ENCODE measurements at places on chromosomes 2 and 18.

DNA sequence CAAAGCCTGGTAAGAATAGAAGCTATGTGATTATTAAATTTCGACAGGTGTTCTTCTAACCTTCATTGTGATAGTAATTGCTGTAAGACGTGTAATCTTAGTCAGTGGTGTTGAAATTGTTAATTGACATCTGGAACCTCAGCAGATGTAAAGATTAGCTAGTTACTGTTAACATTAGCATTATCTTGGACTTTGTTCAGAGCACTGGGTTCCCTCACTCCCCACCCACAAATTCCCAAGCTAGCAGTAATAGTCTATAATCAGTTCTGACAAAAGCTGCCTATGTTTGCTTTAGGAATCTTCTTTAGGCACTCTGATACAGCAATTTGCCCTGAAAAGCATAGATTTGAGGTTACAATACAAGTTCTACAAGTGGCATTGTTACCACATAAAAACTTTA, 233.7 kb downstream of the EN1 start:
- no peak for DNase-seq

DNA sequence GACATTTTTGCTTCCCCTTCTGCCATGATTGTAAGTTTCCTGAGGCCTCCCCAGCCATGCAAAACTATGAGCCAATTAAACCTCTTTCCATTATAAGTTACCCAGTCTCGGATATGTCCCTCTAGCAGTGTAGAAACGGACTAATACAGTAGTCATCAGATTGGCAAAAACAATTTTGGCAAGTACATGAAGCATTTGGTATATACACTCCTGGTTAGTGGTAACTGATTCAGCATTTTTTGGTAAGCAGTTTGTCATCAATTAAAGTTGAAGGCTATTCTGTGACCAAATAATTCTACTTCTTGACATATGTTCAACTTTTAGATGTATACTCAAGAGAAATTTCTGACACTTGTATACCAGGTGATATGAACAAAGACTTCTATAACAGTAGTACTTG, 190.5 kb upstream of the STON1 start:
- DNase-seq = no peak

DNA sequence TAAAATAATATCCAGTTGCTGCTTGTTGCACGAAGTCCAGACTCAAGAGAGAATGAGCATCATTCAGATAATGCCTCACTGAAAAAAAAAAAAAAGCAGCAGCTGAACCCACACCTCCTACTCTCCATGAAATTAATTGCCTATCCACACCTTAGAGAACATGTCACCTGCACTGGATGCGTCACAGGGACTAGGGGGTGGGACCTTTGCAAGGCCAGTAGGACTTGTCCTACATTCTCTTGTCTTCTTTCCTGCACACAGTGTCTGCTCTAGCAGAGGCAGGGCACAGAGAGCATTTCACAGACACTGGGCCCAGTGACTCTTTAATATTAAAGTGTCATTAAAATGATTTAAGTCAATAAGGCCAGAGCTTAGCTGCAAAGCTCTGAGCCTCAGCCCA, at the start of gene ABCA12:
TSS of gene ABCA12 (minus strand) at position 148 of the 400 bp plus-strand sequence. CDS start 418 bp downstream, outside the sequence.
- DNase-seq = no peak

- DNase-seq = no peak
These were observed 44.5 kb upstream of the KCNE4 start for GRCh38 chr2:223007531-223007930.

GRCh38 chr2:69830045-69830905, 815 bp downstream of the GMCL1 start:
- peak; percentile 19 for DNase-seq

DNA sequence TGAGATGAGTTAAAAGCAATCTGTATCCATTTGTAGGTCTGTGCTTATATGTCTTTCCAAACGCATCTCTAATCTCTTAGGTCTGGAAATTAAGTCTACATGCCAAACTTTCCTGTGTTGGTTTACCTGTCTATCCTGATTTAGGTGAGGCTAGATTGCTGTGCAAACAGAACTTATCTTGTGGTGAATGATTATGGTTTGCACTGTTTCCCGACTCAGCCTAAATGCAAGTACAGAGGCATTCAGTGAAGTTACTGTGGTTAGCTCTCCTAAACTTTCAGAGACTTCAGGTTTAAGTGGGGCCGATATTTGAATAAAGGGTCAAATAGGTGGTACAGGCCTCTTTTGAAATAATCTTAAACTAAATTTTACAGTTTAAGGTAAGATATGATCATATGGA, 103.5 kb downstream of the ICOS start:
- DNase-seq = no peak

DNA sequence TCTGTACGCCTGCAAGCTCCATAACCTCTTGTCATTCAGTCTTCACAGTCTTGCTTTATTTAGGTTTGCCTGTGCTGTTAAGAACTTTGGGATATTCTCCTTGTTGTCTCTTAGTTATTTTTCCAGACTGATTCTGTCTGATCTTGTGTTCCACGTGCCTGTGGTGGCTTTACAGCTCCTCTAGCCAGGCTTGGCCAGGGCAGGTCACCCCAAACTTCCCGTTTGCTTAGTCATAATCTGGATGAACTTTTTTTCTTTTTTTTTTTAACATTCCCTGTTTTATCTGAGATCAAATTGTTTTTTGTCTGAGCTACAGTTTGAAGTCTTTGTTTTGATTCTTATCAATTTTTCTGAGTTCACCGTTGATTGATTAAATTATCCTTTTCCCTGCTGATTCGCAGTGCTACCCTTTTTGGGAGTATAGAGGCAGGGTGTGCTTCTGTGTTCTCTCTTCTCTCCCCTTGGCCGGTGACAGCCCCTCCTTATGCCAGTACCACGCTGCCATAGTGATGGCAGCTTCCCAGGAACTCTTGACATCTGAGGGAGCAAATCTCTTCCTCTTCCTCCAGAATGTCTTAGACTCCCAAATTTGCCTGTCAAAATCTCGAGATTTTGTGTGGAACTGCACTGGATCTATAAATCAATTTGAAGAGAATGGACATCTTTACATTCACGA, 2.5 kb downstream of the SP100 start:
- no peak for DNase-seq

- DNase-seq = no peak
These were observed 242.3 kb downstream of the ATAD2B start for GRCh38 chr2:23684395-23685176.

- DNase-seq = no peak
These were observed 21.6 kb upstream of the SULT1C2 start for GRCh38 chr2:108267101-108267500.

GRCh38 chr2:201759567-201759966, 21.2 kb downstream of the ALS2 start:
- no peak for DNase-seq

- DNase-seq = no peak
These were observed 37.1 kb upstream of the ASAP2 start for GRCh38 chr2:9169349-9170107.

DNA sequence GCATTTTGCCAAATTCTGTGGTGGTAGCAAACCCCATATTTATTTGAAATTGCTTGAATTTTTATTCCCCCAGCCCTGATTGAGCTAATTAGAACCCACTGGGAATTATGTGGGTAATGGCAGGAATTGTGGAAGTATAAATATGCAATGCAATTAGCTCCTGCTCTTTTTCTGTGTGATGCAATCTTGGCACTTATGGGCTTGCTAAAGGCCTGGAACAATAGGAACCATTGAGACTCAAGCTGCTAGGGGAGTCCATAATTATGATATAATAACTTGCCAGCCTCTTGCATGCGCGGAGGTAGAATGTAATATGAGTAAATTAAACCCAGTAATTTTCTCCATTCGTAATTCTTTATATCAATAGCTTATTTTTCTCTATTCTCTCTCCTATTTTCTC, 267.6 kb upstream of the THSD7B start:
- no peak for DNase-seq

GRCh38 chr2:138720035-138720838, 60.0 kb downstream of the NXPH2 start:
- no peak for DNase-seq

GRCh38 chr2:173644146-173644545, 289.5 kb downstream of the CDCA7 start:
- no peak for DNase-seq

DNA sequence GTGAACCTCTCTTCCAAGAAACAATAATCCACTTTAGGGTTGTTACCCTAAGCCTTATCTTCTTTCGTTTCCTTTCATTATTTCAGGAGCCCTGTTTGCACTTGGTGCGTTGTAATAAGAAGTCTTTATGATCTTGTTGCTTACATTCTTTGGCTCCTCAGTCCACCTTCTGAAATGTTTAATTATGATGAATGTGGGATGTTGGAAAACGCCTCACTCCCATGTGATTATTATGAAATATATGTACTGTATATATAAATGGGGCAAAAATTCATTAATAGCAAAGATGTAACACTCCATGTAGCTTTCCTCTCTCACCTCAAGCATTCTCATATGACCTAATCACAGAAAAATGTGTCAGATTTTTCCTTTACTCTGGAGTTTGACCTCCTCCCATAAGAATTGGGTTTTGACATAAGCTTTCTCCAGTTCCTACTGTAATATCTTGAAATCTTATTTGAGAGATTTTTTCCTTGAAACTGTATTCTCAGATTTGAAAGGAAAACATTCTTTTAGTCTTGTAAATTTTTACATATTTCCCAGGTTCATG, 397.2 kb upstream of the FANCL start:
- no peak for DNase-seq

GRCh38 chr2:201933792-201934237, 99.8 kb upstream of the FZD7 start:
- DNase-seq = no peak

- no peak for DNase-seq
These were observed 38.7 kb upstream of the PTPN4 start for GRCh38 chr2:119721043-119721442.

GRCh38 chr2:38376346-38377049, 575 bp downstream of the ATL2 start:
- DNase-seq = peak; percentile 49

DNA sequence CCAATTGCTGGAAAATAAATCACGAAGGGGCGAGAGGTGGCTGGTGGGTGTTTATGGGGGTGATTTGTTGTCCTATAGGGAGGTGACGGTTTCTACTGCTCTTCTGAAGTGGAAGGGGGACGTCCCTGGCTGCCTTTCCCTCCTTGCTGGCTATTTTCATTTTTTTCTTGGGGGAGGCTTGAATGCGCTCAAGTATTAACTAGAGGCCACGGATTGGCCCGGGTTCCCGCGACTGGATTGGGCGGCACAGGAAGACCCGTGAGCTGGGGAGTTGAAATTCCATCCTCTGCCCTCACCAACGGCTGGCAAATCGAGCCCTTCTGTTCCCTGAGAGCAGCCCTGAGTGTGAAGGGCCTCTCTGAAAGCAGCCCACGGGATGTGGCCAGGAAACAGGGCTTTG, 176.5 kb upstream of the SPRED2 start:
- DNase-seq = no peak

- no peak for DNase-seq
These were observed 264.8 kb downstream of the TXNL1 start for GRCh38 chr18:56373601-56374000.

DNA sequence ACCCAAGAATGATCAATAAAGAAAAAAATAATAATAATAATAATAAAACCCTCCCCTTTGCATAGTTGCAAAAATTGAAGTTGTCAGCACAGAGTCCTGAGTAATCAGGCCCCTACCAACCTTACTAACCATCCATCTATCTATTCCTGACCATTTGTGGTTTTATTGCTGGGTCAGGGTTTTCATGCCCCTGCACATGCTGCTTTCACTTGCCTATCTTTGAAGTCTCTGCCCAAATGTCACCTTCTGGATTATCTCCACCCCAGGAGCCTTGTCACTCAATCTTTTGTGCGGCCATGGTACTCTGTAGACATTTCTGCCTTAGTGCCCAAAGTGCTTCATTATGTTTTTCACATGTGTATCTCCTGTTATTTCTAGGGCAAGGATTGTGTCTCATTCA, 35.1 kb downstream of the SLC30A6 start:
- no peak for DNase-seq

GRCh38 chr2:10094271-10094814, 14.1 kb upstream of the CYS1 start:
- no peak for DNase-seq

GRCh38 chr18:74257083-74257482, 34.7 kb downstream of the CYB5A start:
- no peak for DNase-seq

GRCh38 chr2:97908208-97908676, 87.5 kb downstream of the TMEM131 start:
- no peak for DNase-seq

- no peak for DNase-seq
These were observed 55.3 kb downstream of the NCKAP1 start for GRCh38 chr2:182982941-182983340.

GRCh38 chr2:46500801-46501200, 21.4 kb downstream of the TMEM247 start:
- no peak for DNase-seq

GRCh38 chr2:203814661-203815540, 52.7 kb upstream of the CTLA4 start:
- DNase-seq = no peak

- DNase-seq = no peak
These were observed 34.5 kb downstream of the RPL31 start for GRCh38 chr2:101036562-101036961.

DNA sequence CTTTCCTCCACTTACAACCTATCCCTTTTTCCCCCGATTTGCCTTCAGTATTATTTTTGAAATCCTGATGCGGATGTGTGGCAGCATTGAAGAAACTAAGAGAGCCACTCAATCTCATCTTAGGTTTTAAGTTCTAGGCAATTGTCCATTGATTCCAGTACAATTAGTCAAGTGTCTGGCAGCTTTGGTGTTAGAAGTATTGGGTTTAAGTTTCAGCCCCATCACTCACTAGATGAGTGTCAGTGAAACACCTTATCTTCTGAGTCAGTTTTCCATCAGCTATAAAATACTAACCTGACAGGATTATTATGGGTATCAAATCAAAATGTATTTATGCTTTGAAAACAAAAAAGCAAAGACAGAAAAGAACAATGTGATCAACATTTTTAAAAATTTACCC, 16.8 kb upstream of the CUL3 start:
- no peak for DNase-seq

DNA sequence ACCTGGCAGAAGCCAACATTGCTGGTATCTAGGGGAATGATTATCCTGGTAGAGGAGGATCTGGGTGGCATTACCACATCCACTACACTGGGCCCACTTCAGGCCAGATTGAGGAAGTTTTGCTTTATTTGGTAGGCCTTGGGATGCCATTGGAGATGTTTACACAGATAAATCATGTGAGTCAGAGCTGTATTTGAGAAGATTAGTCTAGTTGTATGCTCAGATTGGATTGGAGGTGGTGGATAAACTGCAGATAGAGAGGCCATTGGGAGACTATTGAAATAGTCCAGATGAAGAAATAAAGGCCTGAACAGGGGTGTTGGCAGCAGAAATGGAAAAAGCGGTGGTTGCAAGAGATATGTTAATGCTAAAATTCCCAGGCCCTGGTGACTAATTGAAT, 81.5 kb downstream of the EFEMP1 start:
- no peak for DNase-seq

GRCh38 chr2:204664708-204665121, 119.4 kb downstream of the PARD3B start:
- DNase-seq = no peak

DNA sequence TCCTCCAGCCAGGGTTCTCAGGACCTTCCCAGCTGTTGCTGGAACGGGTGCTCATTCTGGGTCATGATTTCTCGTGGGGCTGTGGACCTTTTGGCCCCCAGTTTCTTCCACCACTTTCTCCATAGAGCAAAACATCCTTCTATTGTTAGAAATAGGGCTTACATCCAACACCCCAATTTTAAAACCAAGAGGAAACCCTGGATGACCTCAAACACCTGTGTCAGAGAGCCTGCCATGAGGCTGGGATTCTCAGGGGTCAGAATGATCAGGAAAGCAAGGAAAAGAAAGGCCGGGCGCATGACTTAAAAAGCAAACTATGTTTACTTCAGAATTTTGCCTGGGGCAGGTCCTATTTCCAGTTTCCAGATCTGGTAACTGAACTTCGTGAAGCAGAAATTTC, 307.9 kb upstream of the MEIS1 start:
- no peak for DNase-seq

All from activated CD4-positive, alpha-beta T cell treated with anti-CD3 and anti-CD28 coated beads, Interleukin-2, amount 50 U/mL, for 24 hours (primary cell).